Endothelial cell (in vitro differentiated cells): ENCODE measurements at places on chromosomes 6 and 20. TPM values are rescaled to one million over a fixed set of nuclear protein-coding genes. Genes with fewer than 3 reads are reported as not detected.
A peak's percentile ranks its signal among the peaks of the same experiment; 100 is the strongest.

The MAFB gene
- total RNA-seq = 2.1 TPM

The GID8 gene
- 45.0 TPM for total RNA-seq

The KCNQ5 gene
- total RNA-seq = 0.08 TPM

GRCh38 chr20:47150403-47151152 is 205.9 kb downstream of the ZMYND8 start:
- peak; percentile 80 for DNase-seq

The ARHGAP18 gene
- total RNA-seq = 102 TPM

GRCh38 chr6:8131265-8131897 is 29.0 kb upstream of the EEF1E1 start:
- peak; percentile 74 for DNase-seq

The RRAGD gene
- total RNA-seq = 9.8 TPM

- DNase-seq = no peak
These were observed 10.5 kb upstream of the SCUBE3 start for GRCh38 chr6:35203152-35203670.

DNA sequence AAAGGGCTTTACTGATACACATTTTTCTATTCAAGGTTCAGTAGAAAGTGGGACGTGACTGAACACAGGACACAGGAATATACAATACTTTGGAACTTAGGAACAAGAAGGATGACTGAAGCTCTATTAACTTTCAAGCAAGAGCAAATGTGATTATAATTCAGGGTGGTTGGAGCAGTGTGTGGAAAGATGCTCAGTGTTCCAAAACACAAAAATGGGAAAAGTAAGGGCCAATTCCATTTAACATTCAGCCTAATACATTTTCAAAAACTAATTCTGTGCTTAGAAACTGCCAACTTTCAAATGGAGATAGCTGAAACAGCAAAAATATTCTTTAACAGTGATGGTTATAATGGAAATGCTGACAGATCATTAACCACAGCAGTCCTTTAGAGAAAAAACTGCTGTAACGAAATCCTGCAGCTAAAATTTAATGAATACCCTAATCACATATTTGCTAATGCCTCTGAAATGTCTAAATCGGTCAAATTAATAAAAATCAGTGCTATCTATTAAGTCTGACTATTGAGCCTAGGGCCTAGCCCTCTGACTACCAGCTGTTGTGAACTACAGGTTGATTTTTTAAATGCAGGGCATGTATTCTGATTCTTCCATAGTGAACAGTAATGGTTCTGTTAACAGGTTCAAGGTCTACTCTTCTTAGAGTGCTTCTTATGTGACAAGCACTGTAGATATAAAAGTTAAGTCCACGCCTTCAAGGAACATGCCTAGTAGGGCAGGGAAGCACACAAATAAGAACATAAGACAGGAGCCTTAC is 45.9 kb downstream of the RARS2 start:
- DNase-seq = no peak

The GTSF1L gene
- not detected for total RNA-seq

DNA sequence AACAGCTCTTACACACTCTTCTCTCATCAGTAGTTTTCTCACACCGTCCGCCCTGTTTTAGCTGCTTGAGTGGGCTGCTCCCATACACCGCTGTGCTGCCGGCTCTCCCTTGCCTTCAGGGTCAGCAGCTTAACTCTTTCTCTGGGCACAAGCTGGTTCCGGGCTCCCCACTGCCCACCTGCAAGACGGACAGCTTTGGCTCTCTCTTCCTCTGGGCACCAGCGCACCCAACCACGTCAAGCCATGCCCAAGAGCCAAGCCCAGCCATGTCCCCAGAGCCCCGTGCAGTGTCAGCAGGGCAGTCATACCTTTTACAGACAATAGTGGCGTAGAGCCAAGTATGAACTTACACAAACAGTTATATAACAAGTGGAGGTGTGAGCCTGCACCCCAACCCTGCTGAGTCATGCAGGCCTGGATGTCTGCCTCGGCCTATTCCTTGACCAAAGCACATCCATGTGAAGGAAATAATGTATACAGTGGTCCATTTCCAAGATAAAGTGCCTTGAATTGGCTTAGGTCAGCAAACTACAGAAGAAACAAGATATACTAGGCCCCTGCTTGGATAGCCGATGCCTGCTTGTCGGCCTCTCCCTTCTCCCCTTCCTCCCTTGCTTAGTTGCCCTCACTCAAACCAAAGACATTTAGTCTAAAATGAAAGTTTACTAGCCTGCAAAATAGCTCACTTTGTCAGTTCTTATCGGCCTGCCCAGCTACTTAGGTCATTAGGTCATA is 89.3 kb downstream of the JPH2 start:
- no peak for DNase-seq

DNA sequence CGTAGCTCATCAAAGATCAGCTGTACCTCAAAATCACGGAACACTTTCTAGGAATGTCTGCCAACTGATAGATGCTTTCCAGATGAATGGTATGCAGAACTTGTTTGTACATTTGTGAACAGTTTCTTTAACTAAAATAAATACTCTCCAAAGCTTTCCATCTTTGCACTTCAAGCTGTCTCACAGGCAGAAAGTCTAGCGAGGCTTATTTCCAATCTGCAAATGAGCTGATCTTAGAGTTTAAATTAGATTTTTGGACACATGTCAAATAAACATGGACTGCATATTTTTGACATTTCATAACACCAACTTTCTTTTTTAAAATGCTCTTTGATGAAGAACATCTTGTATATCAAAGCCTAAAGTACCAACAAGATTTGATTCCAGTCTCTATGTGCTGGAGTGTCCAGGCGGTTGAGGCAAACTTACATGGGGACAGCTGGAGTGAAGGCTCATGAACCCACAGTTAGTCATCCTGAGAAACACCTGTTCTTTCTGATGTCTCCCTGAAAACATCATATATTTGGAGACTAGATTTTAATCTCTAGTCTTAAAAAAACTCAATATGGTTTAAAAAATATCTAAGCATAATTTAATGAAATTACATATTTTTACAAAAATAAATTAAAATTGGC is 268.6 kb upstream of the AGPAT4 start:
- no peak for DNase-seq

The RNF217 gene
- total RNA-seq = 50.7 TPM

GRCh38 chr6:142030115-142030619 is 102.6 kb upstream of the GJE1 start:
- DNase-seq = no peak

GRCh38 chr6:108174371-108175175 is 8.8 kb downstream of the NR2E1 start:
- DNase-seq = peak; percentile 73

The CCN5 gene
- not detected for total RNA-seq

The EYA4 gene
- total RNA-seq = 8.1 TPM

- DNase-seq = no peak
These were observed 545.6 kb downstream of the QKI start for GRCh38 chr6:163960128-163960527.

DNA sequence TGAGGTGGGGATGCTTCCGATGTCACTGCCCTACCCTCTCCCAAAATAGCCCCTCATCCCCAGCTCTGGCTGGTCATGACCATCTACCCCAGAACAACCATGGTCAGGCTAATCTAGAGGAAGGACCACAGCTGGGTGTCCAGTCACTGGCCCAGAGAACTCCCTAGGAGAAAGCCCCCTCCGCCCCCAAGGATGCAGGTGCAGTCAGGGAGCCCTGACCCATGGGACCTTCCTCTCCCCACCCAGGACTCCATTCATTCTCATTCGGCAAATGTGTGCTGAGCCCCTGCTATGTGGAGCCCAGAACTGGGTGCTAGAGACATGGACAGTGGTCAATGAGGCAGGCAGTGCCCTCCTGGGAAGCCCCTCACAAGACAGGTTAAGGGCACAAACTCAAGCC is 60.5 kb downstream of the JPH2 start:
- DNase-seq = no peak

- DNase-seq = no peak
These were observed 140.8 kb upstream of the PTPN1 start for GRCh38 chr20:50369225-50370035.

GRCh38 chr6:111581957-111582356 is 23.7 kb downstream of the TRAF3IP2 start:
- DNase-seq = no peak

DNA sequence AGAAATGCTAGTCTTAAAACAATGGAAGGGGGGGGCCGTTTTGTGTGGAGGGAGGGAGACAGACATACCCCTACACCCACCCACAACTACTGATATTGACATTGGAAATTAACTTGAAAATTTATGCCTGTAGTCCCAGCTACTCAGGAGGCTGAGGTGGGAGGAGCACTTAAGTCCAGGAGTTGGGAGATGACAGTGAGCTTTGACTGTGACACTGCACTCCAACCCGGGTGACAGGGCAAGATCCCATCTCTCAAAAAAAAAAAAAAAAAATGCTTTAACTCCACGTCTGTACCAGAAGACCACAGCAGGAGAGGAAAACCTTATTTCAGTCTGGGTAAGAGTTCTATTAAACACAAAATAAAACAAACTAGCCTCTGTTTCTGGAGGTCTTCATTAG is 2.2 kb downstream of the TBC1D20 start:
- DNase-seq = no peak
